Stimulated activated CD8-positive, alpha-beta memory T cell treated with anti-CD3 and anti-CD28 coated beads, Interleukin-12 subunit alpha, Interleukin-12 subunit beta, amount 100 ng/mL, for 4 hours (primary cell): ENCODE measurements at places on chromosomes 13 and 19.

DNA sequence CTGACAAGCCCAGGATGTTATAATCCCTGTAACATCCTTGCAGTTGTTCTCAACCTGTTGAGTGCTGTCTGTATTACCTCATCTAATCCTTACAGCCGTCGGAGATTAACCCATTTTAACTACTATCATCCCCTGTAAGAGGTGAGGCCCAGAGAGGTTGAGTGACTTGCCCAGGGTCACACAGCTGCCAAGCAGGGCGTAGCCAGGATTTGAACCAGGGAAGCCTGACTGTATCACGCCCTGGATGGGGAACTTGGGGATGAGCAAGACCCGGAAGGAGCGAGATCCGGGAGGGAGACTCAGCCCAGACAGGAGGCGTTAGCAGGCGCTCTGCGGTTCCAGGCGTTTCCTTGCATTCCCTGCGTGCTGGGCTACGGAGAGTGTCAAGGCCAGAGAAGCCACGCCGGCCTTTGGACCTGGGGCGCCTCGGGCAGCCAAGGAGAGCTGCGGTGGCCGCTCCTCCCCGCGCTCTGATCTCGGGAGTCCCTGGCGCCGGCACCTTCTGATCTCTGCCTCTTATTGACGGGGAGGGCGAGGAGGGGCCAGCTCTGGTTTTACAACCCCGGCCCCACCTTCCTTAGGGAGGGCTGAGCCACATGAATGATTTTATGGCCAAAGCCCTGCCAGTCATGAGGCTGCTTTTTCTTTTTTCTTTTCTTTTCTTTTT lies 6.2 kb downstream of the SULT2B1 start:
- DNase-seq = no peak

GRCh38 chr19:47074621-47075020 lies 26.2 kb upstream of the TMEM160 start:
- no peak for DNase-seq

DNA sequence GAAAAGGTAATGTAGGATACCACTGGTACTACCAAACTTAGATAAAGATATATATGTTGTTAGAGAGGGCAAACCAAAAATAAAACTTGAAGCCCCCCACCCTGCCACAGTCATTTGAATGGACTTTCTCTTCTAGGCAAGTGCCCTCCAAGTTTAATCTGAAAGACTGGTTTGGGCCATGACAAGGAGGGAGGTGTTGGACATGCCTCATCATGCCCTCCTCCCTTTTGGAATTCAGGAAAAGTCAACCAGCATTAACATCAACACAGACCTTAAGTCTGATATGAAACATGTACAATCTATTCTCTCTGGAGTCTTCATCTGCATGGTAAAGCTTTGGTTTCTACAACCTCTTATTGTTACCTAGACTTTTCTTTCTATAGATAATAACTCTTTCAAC lies 46.3 kb upstream of the GPR12 start:
- no peak for DNase-seq

DNA sequence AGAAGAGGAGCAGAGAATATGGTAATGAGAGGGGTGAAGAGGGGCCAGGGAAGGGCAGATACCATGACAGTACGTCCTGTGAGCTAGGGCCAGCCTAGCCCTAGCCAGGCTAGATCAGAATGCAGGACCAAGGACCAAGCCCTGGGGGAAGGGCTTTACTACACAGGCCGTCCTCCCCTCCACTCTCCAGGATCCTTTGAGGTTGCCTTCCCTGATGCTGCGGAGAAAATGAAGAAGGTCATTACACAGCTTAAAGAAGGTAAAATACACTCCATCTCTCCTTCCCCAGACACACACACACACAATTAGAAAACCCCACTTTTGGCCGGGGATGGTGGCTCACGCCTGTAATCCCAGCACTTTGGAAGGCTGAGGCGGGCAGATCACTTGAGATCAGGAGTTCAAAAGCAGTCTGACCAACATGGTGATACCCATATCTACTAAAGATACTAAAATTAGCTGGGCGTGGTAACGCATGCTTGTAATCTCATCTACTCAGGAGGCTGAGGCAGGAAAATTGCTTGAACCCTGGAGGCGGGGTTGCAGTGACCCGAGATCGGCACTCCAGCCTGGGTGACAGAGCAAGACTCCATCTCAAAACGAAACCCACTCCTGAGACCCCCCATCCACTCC lies 8.5 kb downstream of the SPACA6 start:
- DNase-seq = no peak

- DNase-seq = no peak
Measured at GRCh38 chr13:112931028-112931934, 37.7 kb upstream of the MCF2L start.

DNA sequence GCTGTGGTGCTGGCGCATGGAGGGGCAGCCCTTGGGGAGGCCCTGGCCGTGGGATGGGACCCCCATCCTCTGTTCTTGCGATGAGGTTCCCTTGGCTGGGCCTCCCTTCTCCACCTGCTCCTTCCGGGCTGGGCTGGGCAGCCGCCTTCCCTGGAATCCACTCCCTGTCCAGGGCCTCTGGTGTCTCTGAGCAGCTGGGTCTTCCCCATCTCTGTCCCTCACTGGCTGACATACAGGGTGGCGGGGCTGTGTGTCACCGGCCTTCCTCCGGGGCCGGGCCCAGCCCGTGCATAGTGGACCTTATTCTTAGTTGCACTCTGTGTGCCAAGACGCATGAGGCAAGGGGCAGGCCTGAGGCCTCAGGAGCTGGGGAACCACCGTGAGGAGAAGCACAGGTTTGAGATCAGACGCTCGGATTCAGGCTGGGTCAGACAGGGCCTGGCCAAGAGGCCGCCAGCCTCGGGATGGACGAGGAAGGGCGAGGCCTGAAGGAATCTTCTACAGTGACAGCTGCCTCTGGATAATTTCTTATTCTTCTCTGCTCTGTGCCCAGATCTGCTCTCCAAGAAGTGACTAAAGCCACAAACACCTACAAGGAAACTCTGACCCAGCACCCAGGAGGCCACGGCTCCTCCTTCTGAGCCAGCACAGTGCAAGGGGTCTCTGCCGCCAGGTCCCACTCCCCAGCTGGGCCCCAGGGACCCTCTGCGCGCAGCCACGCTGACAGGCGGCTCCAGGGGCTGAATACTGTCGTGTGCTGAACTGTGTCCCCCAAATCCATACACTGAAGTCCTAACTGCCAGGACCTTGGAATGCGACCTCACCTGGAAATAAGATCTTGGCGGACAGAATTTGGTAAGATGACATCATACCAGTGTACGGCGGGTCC lies 11.0 kb downstream of the SGTA start:
- DNase-seq = no peak

- DNase-seq = no peak
Measured at GRCh38 chr13:42549552-42549936, 24.4 kb upstream of the TNFSF11 start.

DNA sequence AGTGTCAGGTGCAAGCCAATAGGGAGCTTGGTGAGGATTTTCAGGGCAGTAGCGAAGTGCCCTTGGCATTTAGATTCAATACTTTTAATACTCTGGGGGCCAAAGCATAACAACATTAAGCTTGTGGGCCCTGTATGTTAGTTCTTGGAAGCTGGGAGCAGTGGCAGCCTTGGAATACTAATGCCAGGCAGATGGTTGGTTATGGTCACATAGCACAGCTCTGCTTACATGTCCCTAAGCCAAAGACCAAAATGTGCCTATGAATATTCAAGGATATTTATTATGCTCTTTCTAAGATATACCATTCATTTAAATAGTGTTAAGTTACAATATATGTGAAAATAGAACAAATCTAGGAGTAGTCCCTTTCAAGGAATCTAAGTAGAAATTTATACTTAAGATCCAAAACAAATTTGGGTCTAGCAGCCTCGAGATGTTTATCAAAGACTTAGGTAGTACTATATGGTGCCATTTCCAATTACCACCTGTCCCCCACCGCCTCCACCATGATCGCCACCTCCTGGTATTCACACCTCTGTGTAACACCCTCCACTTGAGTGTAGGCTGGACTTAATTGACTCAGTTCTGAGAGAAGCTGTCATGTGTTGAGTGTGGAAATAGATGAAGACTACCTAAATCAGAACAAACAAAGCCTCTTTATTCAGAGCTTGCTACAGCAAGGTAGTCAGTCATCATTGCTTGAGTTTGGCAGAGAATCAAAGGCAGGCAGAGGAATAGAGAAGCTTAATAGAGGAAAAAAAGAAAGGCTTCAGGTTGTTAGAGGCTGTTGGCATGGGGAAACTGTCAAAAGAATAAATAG lies 261.0 kb downstream of the GPC5 start:
- DNase-seq = no peak

DNA sequence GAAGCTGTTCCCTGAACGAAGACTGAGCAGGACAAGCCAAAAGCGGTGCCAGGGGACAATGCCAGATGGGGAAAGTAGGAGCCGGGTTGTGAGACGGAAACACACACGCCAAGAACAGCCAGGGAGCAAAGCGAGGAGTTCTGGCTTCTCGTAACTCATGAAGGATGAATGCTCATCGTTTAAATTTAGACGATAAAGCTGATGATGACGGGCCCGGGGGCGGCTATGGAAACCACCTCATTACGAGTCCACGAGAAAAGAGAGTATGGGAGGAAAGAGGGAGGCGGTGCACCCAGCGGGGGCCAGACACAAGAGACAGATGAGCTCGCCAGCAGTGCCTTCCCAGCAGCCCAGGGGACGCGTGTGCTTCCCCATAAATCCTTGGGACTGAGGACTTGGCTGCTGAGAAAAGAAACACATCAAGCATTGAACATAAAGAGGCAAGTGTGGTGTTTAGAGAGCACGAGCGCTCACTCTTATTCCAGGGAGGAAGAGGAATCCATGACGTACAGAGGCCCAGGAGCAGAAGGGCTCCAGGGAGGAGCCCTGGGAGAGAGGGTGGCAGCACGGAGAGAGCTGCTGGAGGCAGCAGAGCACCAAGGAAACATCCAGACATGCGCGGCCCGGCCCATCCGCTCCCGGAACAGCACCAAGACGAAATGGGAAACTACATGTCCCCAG lies 70.7 kb downstream of the EPS15L1 start:
- no peak for DNase-seq

DNA sequence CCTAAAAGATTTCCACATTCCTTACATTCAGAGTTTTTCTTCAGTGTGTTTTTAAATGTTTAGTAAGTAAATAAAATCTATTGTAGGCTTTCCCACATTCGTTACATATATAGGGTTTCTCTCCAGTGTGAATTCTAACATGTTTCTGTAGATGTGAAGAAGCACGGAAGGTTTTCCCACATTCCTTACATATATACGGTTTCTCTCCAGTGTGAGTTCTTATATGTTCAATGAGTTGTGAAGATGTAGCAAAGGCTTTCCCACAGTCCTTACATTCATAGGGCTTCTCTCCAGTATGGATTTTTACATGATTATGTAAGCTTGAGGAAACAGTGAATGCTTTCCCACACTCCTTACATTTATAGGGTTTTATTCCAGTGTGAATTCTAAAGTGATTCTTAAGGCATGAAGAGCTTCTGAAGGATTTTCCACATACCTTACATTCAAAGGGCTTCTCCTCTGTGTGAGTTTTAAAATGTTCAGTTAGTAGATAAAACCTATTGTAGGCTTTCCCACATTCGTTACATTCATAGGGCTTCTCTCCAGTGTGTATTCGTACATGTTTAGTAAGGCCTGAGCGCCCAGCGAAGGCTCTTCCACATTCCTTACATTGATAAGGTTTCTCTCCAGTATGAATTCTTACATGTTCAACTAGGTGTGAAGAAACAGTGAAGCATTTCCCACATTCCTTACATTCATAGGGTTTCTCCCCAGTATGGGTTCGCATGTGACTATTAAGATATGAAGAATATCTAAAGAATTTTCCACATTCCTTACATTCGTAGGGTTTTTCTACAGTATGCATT lies 18.2 kb downstream of the ZNF121 start:
- DNase-seq = no peak

DNA sequence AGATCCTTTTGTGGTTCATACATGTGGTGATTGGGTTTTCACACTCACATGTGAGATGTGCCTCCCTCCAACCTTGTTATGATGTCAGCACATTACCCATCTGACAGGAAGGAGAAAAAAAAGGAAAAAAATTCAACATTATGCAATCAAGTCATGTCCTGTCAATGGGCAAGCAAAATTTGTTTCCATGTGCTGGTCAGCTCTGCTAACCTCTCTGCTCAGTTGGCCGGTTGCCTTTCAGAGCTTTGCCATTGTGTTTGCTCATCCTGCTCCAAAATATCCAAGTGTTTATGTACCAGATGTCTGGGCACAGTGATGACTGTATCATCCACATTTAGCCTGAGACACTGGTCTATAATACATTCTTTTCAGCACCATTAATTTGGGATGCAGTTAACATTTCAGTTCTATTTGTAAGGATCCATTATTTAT lies 27.0 kb upstream of the METTL21C start:
- DNase-seq = no peak

- no peak for DNase-seq
Measured at GRCh38 chr19:31154021-31154420, 195.2 kb downstream of the TSHZ3 start.

- DNase-seq = no peak
Measured at GRCh38 chr13:102901615-102902305, 55.9 kb downstream of the ERCC5 start.

GRCh38 chr13:35857769-35858168 lies 273.4 kb downstream of the DCLK1 start:
- DNase-seq = no peak
